ENCODE measurements at places on chromosomes 13 and 19.
A peak's percentile ranks its signal among the peaks of the same experiment; 100 is the strongest.

DNA sequence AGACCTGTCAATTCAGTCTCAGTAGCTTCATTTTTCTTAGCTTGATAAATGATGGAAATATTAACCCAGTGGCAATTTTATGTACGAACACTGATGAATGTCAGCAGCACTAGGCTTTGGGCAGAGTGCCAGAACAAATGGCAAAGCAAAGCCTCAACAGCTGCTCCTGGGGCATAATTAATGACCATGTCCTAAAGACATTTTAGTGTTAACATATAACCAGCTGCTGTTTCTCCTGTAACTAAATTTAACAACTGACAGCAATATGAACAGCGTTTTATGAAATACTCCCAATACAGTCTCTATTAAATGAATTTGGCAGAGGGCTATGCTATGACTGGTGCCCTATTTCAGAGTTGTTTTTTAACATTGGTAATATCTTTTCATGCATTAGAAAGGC lies 47.1 kb downstream of the ZNF568 start:
- no peak for DNase-seq

DNA sequence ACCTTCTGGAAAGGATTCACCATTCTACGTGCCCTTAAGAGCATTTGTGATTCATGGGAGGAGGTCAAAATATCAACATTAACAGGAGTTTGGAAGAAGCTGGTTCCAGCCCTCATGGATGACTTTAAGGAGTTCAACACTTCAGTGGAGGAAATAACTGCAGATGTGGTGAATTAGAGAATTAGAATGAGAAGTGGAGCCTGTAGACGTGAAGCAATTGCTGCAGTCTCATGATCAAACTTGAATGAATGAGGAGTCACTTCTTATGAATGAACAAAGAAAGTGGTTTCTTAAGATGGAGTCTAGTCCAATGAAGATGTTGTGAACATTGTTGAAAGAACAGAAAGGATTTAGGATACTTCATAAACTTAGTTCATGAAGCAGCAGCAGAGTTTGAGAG lies 129.1 kb downstream of the TNFRSF19 start:
- no peak for DNase-seq

- DNase-seq: no peak
Measured at GRCh38 chr19:46710687-46711086, 6.2 kb downstream of the PRKD2 start.

DNA sequence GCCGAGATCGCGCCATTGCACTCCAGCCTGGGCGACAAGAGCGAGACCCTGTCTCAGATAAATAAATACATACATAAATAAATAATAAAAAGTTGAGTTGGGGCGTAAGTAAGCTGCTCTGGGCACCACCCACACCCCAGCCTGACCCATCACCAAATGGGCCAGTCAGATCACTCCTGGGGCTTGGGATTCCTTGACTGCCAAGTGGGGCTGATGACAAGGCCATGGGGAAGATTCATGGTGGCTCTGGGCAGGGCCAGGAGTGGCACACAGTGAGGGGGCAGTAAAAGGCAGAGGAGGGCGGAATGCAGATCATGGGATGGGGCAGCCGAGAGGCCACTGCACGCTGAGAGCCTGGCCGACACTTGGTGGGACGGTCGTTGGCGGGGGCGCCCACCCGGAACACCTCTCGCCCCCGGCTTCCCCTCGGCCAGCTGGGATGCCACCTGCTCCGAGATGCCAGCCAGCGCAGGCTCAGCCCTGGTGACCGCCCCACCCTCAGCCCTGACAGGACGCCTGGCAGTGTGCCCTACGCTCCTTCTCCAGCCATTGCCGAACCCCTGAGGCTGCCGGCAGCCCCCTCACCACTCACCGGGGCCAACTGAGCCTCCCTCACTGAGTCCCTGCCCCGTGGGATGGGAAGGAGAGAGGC lies 10.9 kb downstream of the ZNF653 start:
- DNase-seq: no peak

GRCh38 chr13:96982672-96983071 lies 11.6 kb downstream of the OXGR1 start:
- DNase-seq: no peak

- no peak for DNase-seq
Measured at GRCh38 chr19:33701565-33701964, 79.8 kb downstream of the CHST8 start.

- peak; percentile 33 for DNase-seq
Measured at GRCh38 chr19:5826531-5827341, 12.8 kb downstream of the FUT6 start.

DNA sequence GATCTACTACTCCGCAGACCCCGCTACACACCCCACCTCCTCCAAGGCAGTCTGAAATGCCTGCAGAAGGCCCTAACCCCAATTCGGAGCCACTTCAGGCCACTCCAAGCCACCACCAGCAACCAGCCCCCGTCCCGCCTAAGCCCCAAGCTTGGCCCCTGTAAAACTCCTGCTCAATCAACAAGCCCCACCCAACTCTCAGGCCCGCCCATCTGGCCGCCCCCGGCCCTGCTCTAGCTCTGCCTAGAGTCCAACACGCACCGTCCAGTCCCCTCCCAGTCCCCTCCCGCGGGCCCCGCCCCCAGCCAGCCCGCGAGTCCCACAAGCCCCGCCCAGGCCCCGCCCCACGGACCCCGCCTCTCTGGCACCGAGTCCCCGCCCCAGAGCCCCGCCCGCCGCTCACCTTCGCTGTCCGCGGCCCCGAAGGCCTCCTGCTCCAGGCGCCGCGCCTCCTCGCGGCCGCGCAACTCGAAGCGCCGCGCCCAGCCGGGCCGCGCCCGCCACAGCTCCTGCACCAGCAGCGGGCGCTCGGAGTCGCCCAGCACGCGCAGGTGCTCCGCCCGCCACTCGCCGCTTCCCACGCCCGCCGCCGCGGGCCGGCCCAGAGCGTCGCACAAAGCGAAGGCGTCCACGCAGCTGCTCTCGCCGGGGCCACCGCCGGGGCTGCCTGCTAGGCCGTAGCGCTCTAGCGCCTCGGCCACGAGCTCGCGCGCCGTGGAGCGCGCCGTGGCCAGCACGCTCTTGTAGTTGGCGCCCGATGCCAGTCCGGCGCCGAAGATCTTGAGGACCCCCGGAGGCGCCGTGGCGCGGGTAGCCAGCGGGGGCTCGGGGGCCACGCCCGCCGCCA lies 1.6 kb downstream of the RASIP1 start:
- DNase-seq: peak; percentile 94

DNA sequence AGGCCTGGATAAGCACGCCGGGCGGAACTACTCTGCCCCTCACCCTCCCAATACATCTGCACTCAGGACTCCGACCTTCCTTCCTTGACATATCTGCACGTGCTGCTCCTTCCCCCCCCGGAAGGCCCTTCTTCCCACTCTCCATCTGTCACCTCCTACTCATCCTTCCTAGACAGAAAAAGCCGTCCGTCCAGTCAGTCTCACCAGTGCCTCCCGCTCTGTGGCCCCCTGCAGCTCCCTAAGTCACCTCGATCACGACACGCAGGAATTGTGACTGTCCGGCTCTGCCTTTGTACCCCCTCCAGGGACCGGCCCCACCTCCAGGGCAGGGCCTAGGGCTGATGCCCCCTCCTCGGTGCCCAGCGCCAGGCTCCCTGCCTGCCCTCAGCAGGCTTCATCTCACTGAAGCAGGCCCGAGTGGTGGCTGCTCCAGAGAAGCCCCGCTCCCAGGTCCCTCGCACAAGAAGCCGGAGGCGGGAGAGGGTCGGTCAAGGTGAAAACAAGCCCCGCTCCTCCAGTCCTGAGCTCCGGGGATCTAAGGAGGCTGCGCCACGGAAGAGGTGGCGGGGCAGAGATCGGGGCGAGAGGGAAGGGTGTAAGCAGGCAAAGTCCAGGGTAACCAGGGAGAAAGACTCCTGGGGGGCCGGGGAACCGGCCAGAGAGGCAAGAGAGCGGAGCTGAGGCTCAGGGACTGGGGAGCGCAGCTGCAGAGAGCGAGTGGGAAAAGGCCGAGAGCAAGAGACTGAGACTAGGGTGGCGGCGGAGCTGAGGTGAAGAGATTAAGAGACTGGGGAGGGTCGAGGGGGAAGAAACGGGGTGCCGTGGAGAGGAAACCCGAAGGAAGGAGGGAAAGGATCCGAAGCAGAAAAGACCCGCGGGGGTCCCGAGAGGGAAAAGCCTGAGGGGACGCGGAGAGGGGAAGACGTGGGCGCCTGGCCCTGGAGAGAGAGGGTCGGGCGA lies 1.1 kb downstream of the PPP6R1 start:
- peak; percentile 16 for DNase-seq

- no peak for DNase-seq
Measured at GRCh38 chr19:10895363-10895762, 24.0 kb downstream of the CARM1 start.

DNA sequence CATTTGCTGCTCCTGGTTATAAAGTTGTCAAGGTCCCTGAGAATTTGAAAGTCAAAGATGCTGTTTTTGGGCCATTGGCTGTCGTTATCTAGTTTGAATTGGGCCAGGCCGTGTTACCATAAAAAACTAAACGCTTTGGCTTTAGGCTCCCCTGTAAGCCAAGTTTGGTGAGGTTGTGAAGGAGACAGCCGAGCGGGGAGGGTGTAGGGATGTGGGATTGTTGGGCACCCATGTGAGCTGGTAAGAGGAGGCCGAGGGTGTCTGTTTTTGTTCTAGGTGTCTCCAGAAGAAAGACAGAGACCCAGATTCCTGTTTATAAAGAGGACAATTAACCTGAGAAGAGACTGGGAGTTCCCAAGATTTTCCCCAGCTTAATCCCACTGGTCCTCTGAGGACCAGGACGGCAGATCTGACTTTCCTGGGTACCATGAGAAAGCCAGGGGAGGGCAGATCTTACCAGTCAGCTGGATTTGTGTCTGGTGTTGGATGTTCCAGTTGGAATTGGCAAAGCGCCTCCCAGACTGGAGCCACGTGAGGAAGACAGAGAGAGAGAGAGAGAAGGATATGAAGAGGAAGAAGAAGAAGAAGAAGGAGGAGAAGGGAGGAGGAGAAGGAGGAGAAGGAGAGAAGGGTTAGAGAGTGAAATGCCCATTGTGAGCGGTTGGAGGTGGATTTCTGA lies 25.1 kb downstream of the TMEM255B start:
- no peak for DNase-seq

- DNase-seq: no peak
Measured at GRCh38 chr19:29532956-29533355, 7.2 kb downstream of the VSTM2B start.

- no peak for DNase-seq
Measured at GRCh38 chr13:45748941-45749759, 47.0 kb downstream of the CBY2 start.

- DNase-seq: peak; percentile 45
Measured at GRCh38 chr13:25375727-25376358, 4.1 kb downstream of the ATP8A2 start.

DNA sequence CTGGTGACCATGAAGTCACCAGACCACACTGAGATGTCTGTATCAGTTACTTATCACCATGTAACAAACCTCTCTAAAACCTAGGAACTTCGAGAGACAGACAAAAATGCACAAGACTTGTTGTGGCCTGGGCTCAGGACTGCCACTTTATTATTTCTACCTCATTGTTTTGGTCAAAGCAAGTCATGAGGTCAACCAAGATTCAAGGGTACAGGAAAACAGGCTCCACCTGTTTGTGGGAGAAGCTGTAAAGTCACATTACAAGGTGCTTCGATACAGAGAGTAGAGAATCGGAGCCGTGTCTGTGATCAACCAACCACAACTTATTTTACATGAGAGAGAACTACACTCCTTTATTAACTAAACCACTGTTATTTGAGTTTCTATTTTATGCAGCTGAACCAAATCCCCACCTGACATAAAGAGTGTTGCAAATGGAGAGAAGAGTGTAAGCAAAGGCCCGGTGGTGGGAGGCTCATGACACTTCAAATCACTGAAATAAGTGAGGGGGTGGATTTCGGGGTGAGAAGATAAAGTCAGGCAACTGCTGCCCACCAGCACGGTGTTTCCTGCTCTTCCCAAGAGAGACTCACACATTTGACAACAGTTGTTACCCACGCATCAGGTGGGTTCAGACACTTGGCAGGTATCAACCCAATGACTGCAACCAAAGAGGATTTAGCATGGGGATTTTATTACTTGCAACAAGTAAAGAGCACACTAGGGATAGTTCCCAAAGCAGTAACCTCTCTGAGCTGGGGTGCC lies 39.0 kb upstream of the IGSF23 start:
- no peak for DNase-seq

GRCh38 chr13:30855569-30855968 lies 50.5 kb upstream of the MEDAG start:
- no peak for DNase-seq

DNA sequence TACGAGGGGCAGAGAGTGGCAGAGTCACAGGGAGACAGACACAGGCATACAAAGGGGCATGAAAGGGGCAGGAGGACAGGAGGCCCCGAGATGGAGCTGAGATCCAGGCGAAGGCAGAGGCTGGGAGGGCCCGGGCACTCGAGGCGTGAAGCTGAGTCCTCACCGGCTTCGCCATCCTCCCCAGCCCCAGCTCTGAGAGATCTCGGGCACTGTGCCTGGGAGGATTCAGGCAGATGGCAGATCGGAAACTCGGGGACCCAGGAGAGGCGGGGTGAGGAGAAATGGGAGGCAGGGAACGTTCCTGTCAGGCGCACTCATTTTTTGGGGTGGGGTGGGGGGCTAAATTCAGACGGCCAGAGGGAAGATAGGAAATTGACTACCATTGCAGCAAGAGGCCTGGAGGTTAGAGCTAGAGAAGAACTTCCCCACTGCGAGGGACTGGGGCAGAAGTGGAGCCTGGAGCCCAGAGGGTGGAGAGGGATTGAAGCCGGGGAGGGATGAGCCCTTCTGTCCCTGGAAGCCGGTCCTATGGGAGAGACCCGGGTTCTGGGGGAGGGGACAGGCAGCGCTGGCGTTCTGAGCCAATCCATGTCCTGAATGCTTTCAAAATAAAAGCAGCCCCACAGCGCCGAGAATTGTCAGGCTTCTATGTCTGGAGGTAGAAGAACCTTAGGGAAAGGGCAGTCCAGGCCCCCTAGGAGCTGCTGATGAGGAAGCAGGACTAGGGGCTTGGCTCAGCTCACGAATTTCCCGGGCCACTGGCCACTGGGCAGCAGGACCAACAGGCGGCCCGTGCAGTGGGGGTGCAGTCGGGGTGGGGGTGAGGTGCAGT lies 12.6 kb downstream of the LRRC4B start:
- DNase-seq: no peak

DNA sequence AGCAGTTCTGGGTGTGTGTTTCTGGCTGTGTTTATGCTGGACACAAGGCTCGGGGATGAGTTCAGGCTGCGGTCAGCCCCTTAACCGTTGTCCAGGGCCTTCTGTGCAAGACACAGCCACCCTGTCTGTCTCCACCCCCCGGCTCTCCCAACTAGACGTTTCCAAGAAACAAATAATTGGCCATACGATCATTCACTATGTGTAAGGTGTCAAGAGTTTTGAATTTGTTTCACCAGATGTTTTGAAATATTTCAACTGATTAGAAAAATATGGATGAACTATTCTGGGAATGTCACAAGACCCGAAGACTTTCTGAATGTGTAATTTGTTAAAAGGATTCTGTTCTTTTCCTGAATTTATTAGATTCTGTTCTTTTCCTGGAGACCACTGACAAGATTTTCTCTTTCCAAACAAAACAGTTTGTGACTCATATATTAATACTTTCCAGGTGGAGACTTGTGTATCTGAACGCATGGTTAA lies 318.2 kb downstream of the MYO16 start:
- DNase-seq: no peak
